ENCODE measurements at places on chromosomes 3 and 15.

DNA sequence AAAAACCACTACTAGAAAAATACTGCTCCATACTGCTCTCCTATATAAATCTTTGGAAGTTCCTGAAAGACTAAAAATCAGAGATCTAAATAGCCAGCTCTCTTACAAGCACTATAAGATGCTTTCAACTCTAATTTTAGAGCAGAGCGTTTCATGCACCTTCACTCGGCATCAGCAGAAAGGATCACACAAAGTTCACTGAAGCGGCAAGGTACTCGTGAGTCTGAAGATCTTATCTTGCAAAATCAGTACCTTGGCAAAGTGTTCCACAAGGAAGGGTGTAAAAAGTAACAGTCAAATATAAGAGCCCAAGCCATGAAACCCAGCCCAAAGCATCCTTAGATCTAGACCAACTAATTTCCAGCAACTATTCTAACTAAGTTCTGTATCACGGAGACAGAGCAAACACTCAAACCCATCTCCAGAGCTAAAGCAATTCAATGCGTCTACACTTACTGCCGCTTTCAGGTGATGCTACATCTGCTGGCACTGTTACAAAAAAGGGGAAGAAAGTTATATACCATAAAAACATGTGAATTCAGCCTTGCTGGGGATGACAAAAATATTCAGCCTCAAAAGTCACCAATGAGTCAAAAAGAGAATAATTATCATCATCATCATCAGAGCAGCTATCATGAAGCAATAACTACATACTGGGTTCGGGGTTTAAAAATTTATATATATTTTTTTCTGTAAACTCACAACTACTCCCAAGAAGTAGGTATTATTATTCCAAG is 16.3 kb downstream of the VPS39 start:
- DNase-seq = no peak

GRCh38 chr3:10614168-10614567 is 108.8 kb upstream of the ATP2B2 start:
- DNase-seq = no peak

- DNase-seq = no peak
Observed at GRCh38 chr3:188154809-188155574, 1.0 kb downstream of the LPP start.

DNA sequence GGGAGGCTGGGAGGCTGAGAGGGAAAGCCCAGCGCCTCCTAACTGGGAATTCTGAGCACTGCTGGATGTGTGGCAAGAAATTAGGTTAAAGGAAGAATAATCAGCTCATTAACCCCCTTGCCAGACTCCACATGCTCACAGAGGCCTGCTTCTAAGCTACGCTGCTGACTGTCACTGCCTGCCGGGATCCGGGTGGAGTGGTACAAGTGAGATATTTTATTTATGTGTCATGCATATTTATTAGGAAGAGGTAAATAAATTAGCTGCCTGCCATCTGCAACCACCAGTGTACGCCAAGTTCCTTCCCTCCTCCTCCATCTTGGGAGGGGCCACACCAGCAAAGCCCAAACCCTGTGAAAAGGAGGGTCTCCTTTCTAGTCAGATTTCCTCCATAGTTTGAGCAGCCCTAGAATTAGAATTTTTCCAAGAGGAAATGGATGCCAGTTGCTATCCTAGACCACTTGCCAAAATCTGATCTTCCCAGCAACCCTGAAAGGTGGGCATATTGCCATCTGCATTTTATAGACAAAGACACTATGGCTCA is 43.5 kb upstream of the GRIP2 start:
- no peak for DNase-seq

- no peak for DNase-seq
Observed at GRCh38 chr15:41656188-41656587, 4.0 kb upstream of the MGA start.

DNA sequence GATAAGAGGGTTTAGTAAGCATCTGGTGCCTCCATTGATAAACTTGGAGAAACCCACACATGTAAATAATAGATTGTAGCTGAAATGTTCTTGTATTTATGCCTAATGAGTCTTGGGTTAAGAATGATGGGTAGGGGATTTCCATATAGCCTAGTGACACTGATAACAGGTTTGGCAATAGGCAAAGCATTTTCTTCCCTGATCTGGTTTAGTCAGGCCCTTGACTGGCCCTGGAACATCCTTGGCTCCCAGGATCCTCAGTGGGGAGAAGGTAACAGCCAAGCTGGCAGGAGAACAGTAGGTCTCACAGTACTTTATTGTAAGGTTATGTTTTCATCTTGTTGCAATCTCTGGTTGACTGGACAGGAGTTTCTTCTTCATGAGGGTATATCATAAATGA is 228.4 kb downstream of the DIPK2A start:
- no peak for DNase-seq

DNA sequence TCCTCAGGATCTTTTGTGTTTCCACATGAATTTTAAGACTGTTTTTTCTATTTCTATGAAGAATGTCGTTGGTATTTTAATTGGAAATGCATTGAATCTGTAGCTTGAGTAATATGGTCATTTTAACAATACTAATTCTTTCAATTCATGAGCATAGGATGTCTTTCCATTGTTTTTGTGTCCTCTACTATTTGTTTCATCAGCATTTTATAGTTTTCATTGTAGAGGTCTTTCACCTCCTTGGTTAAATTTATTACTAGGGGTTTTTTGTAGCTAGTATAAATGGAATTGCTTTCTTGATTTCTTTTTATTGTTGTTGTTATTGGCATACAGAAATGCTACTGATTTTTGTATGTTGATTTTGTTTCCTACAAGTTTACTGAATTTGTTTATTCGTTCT is 17.3 kb upstream of the ATP2C1 start:
- DNase-seq = no peak

DNA sequence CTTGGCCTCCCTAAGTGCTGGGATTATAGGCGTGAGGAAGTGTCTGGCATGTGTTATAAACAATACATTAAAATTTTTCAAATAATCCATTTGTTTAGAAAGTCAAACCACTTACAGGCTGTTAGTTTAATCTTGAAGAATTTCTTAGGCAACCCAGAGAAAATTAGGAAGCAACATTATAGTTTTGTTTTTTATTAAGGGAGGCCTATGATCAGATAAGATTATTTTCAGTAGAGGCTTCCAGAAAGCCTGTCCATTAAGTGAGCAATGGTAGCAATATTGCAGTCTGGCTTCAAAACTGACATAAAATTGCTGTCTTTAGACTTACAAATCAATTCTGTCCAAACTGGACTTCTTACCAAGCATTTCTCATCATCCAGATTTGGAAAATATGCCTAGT is 49.6 kb downstream of the CD47 start:
- DNase-seq = no peak

DNA sequence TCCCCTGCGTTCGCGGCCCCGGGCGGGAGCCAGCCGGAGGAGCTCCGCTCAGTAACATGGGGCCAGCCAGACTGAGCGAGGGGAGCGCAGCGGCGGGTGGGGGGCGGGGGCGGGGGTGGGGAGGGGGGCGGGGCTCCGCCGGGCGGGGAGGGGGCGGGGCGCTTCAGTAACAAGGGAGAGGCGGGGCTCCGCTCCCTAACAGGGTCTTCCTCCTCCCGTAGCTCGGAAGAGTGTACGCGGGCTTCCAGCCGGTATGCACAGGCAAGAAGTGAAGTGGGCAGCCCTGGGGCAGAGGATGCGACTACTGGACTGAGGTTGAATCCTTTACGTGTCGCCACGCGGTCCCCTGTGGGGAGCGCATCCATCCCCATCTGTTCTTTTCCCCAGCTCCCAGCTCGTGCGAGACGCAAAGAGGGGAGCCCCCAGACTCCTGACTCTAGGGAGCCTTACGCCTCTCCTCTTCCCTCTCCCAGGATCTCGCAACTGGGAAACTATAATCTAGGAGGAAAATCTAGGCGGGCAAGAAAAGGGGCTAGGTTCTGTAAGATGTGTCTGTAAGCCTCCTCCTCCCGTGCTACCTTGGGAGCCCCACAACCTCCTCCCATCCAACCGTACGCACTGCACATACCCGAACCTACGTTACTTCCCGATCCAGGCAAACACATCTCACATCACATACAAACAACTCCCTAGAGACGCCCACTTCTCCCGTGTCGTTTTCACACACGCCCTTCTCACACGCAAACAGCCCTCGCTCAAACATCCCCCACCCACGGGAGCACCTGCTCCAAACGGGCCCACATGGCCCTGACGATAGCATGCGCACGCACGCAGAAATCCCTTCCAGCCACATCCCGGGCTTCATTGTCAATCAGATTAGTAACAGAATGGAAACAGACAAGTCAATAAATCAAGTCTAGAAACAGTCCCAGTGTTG is at the start of gene SHF:
Gene SHF, minus strand, starts transcription at position 73 of the 937 bp plus-strand sequence. Its CDS starts 15 bp downstream, at position 58.
- DNase-seq = no peak

- DNase-seq = no peak
Observed at GRCh38 chr3:53083949-53084309, 38.1 kb upstream of the SFMBT1 start.

GRCh38 chr15:76057332-76058000 is 2.3 kb upstream of the TMEM266 start:
- no peak for DNase-seq
